ENCODE measurements at places on chromosomes 16 and 17. TPM values are rescaled to one million over a fixed set of nuclear protein-coding genes. Genes with fewer than 3 reads are reported as not detected.

The CACNG5 gene
- not detected for total RNA-seq

The ARHGDIG gene
- 1.1 TPM for total RNA-seq

The KRTAP1-1 gene
- total RNA-seq = not detected

The RDM1 gene
- not detected for total RNA-seq

The TACO1 gene
- total RNA-seq = 14.1 TPM

The CYGB gene
- 24.4 TPM for total RNA-seq

The NLRC5 gene
- total RNA-seq = 18.9 TPM

The SLC4A1 gene
- not detected for total RNA-seq

The NOTUM gene
- not detected for total RNA-seq

The PABPN1L gene
- total RNA-seq = not detected

The MGAT5B gene
- 0.33 TPM for total RNA-seq

The FOXL1 gene
- 17.4 TPM for total RNA-seq

The ZNF75A gene
- 17.9 TPM for total RNA-seq

The ENGASE gene
- 15.3 TPM for total RNA-seq

The EFCAB5 gene
- total RNA-seq = 0.13 TPM

All from smooth muscle cell of the pulmonary artery (primary cell).